ENCODE measurements at places on chromosomes 1 and 21. TPM values are rescaled to one million over a fixed set of nuclear protein-coding genes. Genes with fewer than 3 reads are reported as not detected.
A peak's percentile ranks its signal among the peaks of the same experiment; 100 is the strongest.

GRCh38 chr1:202311875-202312635, 29.7 kb downstream of the UBE2T start:
- DNase-seq: no peak

CCDC24 gene
- total RNA-seq: 2.7 TPM

- DNase-seq: no peak
Observed at GRCh38 chr1:3924825-3925220, 24.8 kb upstream of the C1orf174 start.

DNA sequence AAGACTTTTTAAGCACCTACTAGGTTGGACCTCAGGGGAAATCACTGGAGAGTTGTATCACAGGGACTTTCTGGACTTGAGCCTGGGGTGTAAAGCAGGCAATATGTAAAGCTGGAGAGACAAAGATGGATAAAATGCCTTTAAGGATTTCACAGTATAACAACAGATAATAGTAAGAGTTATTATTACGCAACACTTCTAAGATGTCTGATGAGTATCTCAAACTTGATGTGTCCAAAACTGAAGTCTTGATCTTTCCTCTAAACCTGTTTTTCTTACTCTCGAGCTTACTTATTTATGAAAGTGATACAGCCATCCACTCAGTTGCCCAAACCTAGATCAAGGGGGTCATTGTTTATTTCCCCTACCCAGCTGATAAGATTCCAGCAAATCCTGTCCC, 2.1 kb upstream of the STRIP1 start:
- no peak for DNase-seq

S100A2 gene
- 5.3 TPM for total RNA-seq

- DNase-seq: no peak
Observed at GRCh38 chr1:45035631-45036301, 23.7 kb downstream of the UROD start.

DNA sequence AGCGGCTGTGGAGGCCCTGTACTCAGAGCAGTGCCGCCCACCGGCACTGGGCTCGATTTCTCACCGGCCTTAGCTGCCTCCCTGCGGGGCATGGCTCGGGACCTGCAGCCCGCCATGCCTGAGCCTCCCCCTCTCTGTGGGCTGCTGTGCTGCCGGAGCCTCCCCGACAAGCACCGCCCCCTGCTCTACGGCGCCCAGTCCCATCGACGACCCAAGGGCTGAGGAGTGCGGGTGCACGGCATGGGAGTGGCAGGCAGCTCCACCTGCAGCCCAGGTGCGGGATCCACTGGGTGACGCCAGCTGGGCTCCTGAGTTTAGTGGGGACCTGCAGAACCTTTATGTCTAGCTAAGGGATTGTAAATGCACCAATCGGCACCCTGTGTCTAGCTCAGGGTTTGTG, 5.2 kb upstream of the SOD1 start:
- DNase-seq: no peak

NRIP1 gene
- 4.4 TPM for total RNA-seq

DNA sequence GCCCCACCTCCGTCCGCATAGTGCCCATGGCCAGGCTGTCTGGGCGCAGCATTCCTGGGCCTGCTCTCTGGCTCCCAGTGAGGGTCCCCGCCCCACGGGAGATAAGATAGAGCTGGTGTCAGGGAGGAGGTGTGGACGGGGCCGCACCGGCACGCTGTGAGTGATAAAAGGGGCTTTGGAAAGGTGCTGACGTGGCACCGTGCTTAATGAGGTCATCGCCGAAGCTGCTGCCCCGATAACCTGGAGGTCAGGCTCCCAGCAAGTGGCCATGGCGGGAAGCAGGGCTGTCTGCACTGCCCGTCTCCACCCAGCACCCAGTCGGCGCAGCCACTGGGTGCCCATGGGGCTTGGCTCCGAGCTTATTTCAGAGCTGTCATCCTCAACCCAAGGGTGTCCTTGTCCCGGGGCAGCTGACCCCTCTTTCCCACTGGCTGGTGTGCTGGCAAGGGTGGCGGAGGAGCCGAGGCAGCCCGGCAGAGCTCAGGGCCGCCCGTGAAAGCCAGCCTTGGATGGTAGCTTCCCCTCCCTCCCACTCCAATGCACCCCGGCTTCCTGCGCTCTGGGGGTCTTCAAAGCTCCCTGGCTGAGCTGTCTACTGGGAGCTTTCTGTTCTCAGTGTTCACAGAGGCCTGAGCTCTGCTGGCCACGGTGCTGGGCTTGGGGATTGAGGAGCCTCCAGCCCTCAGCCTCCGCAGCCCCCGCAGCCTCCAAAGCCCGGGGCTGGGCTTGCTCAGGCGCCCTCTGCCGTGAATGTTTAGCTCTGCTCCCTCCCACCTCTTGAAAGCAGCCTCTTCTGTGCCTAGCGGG, 105.1 kb upstream of the ARHGEF16 start:
- no peak for DNase-seq

- no peak for DNase-seq
Observed at GRCh38 chr21:23960769-23961168, 1646.5 kb downstream of the MRPL39 start.

DNA sequence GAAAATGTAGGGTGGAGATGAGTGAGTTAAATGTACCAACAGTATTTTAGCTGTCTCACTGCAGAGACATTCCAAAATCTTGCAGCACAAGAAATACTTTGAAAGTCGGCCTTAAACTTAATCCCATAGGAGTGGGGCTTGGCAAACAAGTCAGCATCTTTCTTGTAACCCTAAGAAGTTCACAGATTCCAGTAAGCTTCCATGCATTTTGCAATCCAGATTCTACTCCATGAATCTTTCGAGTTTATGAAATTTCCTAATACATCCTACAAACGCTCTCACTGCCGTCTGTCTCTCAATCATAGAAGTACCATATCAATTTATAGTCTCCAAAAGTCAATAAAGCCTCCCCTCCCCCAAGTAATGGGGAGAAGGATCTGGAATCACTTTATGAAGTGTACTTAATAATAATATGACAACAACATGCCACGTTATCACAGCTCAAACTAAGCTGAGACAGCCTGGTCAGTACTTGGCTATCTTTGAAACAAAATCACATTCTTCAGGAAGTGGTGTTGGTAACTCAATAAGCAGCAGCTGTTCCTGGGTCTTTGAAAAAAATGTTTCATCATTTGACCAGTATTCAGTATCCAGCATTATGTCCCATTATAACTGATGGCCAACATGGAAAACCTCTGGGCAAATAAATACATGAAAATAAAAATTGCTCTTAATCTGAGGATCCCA, 317.4 kb upstream of the RUNX1 start:
- no peak for DNase-seq

CFAP45 gene
- 2.1 TPM for total RNA-seq

DNA sequence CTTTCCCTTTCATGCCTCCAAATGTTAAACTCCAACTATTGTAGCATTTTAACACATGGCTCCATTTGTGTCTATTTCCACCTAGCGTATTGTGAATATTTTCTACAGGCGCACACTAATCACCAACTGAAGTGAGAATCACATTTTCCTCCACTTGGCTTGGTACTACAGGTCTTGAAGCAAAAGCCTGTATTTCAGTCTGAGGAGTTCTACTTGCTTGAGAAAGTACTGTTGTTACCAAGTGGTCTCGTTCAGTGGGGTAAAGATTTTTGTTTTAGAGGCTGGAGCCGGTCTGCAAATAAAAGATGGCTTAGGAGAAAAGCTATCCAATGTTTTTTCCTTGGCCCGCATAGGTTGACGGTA, 550 bp upstream of the PTBP2 start:
- DNase-seq: no peak

- no peak for DNase-seq
Observed at GRCh38 chr1:244111027-244111426, 59.9 kb downstream of the ZBTB18 start.

- no peak for DNase-seq
Observed at GRCh38 chr1:5914676-5915365, 77.4 kb downstream of the NPHP4 start.

GRCh38 chr21:44529503-44530125, 10.4 kb downstream of the KRTAP10-1 start:
- no peak for DNase-seq

PALMD gene
- total RNA-seq: not detected

DNA sequence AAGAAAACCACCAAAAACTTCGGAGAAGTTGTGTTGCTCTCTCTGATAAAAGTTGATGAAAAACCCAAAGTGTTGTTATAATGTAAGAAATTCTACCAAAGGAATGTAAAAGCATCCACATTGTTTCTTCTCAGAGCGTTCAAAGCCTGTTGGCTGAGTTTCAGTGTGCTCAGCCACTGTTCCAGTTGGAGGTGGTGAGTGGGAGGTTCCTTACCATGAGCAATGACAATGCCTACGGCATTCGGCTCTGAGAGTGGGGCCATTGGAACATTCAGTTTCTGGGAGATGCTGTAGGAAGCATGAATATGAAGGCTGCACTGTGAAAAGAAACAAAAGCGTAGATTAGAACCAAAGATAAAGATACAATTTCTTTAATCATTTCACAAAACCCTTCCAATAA, 20.5 kb upstream of the MYBPHL start:
- DNase-seq: no peak

GRCh38 chr1:60895252-60895651, 187.1 kb upstream of the NFIA start:
- DNase-seq: no peak

- peak; percentile 93 for DNase-seq
Observed at GRCh38 chr1:38559446-38560165, 300.0 kb downstream of the RRAGC start.

ITGB2 gene
- total RNA-seq: 242 TPM

ADORA3 gene
- total RNA-seq: 0.14 TPM

TRPM2 gene
- total RNA-seq: 1.9 TPM

DNA sequence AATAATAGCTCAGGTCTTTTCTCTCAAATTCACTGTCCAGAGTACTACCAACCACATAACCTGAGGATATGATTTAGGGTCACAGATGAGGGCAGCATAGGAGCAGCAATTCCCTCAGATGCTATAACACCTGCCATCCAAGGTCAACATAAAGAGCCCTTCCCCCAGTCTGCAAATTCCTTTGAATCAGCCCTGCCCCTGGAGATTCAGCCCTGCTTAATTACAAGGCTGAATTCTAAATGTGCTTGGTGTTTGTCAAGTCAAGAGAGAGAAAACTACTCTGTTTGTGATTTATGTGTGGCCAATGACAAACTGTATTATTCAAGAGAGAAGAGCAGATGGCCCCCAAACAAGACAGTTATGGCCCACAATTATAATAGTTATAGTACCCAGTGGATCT, 195.7 kb upstream of the ADGRL2 start:
- no peak for DNase-seq

DNA sequence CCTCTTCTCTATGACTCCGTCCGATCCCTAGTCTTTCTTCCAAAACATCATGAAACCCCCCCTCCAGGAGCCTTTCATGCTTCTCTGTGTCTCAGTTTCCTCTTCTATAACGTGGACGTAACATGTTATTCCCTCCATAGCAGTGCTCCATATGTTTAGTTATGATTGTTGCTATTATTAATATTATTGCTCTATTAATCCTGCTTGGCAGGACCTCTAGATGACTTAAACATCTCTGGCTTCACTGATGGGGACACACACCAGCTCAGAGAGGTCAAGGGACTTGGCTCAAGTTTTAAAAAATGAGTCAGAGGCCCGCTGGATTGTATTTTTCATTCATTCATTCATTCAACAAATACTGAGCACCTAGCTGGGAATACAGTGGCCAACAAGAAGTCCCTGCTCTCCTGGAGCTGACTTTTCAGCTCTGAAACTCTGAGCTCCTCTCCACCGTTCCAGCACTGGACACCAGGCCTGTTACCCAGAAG, 404 bp upstream of the CPLANE2 start:
- DNase-seq: no peak

DNA sequence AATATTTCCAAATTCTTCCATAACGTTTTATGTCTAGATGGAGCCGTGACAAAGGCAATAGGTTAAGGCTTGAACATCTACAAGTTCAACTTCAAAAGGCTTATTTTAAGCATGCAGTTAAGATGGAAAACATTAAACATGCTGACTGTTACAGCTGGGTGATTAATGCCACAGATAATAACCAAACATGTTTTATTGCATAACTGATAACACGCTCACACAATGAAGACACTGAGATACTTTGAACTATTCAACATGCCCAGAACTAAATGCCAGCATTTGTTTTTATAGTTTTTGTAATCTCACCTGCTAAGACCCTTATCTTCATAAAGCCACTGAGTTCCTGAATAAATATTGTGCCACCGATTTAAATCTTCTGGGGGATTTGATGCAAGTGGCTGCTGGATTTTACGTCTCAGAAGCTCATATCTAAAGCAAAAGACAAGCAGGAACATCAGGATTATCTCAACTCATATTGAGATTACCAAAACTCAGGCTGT, 310.4 kb downstream of the KCTD3 start:
- DNase-seq: no peak

CXADR gene
- 0.75 TPM for total RNA-seq

DNA sequence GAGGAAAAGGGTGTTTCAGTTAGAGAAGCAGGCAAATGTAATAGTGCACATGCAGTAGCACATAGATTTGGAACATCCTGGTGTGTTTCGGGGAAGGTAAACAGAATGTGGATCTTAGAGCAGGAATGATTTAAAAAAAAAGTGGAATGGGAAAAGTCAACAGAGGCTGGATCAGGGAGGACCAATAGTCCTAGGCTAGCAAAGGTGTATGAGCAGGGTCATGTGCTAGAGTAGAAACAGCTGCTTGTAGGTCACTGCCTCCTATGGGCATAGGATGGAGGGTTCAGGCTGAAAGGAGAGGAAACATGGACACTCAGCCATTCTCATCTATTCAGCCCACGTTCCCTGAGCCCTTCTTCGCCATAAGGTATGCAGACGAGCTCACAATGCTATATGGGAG, 3.7 kb upstream of the KPNA6 start:
- no peak for DNase-seq

LMOD1 gene
- not detected for total RNA-seq

Data from activated CD4-positive, alpha-beta memory T cell treated with anti-CD3 and anti-CD28 coated beads for 36 hours (primary cell).